Epithelial cell of esophagus (primary cell): ENCODE measurements at places on chromosomes 13 and 19.

- DNase-seq: no peak
Measured at GRCh38 chr13:51557438-51557837, 26.8 kb upstream of the WDFY2 start.

- no peak for DNase-seq
Measured at GRCh38 chr19:47786566-47786965, 8.1 kb downstream of the SELENOW start.

DNA sequence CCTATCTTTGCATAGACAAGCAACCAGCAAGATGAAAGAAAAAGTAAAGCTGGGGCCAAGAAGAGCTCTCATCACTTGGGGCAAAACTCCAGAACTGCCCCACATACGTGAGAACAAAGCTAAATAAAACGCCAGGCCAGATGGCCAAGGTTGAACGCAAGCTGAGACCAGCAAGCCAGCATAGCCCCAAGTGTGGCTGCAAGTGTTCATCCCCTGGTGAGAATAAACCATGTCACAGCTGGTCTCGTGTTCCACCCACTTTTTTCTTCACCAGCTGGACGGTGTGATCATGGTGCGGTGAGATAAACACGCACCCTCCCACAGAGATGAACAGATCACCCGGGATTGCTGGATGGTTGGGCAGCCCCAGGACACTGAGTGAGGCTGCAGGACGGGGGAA, 109.6 kb upstream of the CACNA1A start:
- no peak for DNase-seq

DNA sequence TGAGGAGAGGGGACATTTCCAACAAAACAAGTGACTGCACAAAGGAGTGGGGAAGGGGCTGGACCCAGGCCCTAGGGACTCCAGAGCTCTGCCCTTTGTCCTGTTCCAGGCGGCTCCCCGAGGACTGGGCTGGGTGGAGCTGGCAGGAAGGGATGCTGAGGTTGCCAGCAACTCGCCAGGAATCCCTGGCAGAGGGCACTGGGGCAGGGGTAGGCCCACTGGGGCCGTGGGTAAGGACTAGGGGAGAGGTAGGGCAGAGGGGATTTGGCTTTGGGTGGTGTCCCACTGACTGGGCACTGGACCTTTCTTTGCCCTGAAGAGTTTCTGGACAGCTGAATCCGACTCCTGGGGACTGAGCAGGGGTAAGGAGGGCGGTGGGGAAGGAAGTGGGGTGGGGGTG, 7.9 kb downstream of the LIPE start:
- DNase-seq: no peak

DNA sequence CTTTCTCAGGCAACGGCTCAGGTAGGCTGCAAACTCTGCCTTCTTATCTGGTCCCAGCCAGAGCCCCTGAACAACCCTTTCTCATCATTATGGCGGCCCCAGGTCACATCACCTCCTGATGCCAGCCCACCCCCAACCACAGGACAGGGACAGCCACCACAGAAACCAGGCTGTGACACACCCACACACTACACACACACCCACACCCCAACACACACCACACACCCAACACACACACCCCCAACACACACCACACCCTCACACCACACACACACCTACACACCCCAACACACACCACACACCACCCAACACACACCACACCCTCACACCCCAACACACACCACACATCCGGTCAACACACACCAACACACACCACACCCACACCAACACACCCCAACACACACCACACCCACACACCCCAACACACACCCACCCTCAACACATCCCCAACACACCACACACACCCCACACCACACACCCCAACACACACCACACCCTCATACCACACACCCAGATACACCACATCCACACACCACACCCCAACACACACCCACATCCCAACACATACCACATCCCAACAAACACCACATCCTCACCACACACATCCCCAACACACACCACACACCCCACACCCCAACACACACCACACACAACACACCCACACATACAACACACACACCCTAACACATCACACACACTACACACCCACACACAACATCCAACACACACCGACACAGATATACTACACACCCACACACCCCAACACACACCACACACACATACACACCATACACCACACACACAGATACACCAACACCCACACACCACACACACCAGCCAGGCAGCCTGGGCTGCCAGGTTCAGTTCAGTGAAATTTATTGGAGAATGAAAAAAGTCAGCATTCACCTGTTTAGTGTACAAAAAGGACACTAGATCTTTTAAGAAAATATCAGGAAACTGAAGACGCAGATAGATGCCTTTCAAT, 4.2 kb upstream of the ISYNA1 start:
- no peak for DNase-seq

DNA sequence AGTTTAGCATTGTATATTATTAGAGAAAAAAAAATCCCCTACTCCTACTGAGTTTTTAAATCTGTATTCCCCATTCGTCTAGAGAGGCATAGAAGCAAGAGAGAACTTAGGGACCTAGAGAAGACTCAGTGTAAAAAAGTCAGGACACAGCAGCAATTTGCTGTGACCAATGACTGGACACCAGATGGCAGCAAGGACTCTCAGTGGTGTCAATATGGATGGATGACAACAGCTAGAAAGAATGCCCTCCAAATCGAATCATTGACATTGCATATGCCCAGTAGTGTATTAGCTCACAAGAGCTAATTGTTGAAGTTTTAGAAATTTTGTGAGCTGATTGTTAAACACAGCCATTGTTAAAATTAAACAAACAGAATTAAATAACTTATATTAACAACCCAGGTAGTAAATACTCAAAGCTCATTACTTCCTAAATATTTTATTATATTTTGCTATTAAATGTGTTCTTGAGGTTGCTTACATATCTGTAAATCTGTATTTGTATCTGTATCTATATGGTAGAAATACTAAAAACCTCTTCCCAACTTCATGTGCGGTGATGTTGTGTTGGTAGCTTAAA, 43.9 kb downstream of the SIAH3 start:
- peak; percentile 81 for DNase-seq

GRCh38 chr13:92842145-92842544, 384.5 kb upstream of the GPC6 start:
- DNase-seq: peak; percentile 59

DNA sequence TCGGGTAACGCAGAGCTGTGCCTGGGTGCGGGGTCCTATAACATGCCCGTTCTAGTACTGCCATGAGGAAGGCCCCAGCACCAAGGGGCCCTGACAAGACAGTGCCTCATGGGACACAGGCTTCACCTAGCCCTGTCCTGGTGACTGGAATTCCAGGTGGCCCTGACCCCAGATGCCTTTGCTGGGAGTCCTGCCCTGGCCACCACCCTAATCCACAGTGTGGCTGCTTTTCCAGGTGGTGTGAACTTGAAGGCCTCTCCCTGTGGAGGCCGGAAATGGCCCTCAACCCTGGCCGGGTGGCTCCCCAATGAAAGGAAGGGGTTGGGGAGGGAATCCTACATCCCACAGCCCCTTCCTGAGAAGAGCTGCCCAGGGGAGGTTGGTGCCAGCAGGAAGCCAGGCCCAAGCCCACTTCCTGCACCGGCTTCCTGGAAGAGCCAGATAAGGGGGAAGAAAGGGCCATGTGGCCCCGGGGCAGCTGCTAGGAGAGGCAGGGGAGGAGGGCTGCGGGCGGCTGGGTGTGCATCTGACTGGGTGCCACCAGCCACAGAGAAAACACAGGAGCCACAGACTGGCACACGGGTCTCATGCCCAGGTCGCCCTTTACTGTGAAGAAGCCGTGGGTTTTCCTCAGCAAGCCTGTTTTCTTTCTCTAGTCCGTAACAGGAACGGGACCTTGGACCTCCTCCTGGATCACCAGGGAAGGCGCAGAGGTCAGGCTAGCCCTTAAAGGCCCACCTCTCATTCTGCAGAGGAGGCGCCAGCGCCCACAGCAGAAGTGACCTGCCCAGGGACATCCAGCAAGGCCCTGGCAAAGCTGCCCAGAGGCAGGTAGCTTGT, 4.7 kb downstream of the LSM4 start:
- DNase-seq: no peak

GRCh38 chr19:18197306-18197705, 4.3 kb downstream of the MPV17L2 start:
- no peak for DNase-seq

- peak; percentile 96 for DNase-seq
Measured at GRCh38 chr13:108915634-108916512, 286.5 kb downstream of the MYO16 start.

DNA sequence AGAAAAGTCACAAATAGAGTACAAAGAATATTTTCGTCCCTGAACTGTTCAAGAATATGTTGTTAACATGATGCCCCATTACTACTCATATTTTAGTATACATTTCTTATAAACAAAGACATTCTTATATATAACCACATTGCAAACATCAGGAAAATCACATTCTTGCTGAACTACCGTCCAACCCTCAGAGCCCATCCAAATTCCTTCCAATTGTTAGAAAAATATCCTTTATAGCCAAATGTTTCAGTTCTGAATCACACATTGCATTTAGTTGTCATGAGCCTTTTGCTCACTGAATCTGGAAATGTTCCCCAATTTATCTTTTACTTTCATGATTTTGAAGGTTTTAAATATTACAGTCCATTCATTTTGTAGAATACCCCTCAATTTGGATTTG, 467.8 kb upstream of the ARGLU1 start:
- no peak for DNase-seq

DNA sequence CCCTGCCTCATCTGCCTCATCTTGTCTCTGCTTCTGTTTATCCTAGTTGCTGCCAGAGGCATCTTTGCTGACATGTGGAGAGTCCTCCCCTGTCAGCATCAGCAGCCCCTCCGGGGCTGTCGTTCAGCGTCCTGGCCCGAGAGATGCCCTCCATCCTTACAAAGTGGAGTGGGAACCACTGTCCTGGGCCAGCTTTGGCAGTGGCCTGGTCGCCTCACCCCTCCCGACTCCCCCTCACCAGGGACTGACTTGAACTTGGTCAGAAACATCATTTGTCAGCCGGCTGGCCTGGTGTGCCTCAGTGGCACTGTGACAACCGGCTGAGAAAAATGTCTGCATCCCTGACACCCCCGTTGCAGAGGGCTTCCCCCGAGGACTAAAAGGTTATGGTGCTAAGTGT, 20.6 kb downstream of the FGF9 start:
- no peak for DNase-seq

DNA sequence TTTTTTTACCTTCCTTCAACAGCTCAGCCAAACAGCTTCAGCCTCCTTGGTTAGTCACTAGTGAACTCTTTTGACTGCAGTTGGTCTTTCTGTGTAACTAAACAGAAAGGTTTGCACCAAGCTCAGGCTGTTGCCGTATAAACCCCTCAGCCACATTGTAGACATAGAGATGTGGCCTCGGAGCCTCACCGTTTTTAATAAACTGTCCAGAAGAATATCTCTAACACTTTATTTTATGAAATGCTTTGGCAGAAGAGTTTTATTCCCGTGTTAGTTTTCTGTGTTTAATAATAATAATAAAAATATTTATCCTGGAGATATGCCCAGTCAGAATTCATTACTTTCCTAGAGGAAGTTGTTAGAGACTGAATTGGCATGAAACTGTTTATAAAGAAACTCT, 171.7 kb upstream of the MAB21L1 start:
- no peak for DNase-seq

GRCh38 chr19:2629491-2630351, 72.8 kb downstream of the GNG7 start:
- no peak for DNase-seq

DNA sequence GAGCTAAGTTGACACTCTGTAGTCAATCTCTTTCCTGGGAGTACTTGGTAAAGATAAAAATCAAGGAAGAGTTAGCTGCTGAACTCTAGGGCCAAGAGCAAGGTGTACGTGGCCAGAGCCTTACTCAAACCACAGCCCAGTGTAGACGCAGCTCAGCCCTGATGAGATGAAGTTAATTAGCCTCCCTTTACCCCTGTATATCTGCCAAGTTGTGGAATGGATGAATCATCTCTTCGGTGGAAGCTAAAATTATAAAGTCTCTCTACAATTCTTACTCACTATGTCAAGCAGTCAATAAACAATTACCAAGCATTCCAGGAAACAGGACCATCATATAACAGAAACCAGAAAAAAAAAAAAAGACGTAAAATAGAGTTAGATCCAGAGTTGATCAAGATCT, 146.9 kb upstream of the UFM1 start:
- peak; percentile 78 for DNase-seq

DNA sequence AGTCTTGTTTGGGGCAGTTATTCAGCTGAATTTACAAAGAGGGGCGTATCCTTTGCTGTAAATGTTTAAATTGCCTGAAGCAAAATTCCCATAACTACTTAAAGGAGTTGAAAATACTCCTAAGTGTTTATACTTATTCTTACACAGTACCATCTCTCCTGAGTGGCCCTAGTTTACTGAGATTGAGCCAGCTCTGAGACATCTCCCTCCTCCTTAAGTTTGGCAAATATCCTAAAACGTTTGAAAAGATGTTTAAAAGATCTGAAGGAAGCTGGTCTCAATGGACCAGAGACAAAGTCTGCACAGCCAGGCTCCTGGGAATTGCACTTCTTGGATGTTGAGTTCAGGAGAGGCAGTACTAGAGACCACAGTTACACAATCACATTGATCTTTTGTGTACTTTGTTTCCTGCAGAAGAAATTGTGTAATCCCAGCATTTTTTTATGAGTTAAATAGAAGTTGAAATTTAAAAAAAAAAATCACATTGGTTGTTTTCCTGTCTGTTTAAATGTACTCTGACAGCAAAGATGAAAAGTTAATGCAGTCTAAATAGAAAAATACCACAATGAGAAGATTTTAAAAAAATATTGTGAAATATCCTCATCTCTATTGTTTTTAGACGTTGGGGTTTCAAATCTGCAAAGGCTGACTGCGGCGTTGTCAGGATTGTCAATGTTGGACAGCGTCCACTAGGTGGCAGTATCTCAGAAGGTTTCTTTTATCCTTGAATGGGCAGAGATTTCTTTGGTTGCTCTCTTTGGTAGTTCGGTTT, 20.7 kb downstream of the TNFSF11 start:
- DNase-seq: peak; percentile 74

GRCh38 chr13:27569405-27569804, 50.9 kb downstream of the LNX2 start:
- peak; percentile 91 for DNase-seq

DNA sequence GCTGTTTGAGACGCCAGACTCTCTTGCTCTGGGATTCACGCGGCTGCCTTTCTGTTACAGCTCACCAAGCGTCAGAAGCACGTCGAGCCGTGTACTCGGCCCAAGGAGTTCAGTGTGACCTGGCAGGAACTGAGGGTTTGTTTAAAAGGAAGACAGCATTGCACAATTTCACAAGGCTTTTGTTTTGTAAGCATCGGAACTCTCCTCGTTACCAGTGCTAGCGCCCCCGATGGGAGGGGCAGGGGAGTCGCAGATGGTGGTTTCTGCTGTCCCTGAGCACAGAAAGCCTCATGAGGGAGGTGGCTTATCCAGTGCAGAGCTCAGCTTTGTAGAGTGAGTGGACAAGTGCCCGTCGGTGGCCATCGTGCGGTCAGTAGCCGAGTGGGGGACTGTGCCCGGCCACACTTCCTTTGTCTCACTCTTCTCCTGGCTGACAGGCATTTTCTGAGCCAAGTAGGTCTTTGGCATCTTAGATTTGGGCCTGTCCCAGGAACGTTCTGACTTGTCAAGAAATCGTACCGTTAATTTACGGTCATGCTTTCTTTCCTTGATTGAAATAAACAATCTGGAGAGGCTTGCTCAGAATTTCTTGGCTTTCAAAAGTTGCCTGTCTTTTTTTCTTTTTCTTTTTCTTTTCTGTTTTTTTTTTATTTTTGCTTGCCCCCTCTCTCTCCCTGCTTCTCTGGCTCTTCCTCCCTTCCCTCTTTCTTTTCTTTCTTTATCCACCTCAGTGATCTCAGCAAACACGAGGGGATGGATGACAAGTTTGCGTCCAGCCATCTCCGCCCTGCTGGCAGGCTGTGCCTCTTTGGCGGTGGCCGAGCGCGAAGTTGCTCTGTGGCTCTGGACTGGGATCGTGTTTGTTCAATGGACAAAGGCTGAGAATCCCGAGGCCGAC, 7.7 kb downstream of the KDM4B start:
- peak; percentile 93 for DNase-seq
